ENCODE measurements at places on chromosomes 6 and 20.

DNA sequence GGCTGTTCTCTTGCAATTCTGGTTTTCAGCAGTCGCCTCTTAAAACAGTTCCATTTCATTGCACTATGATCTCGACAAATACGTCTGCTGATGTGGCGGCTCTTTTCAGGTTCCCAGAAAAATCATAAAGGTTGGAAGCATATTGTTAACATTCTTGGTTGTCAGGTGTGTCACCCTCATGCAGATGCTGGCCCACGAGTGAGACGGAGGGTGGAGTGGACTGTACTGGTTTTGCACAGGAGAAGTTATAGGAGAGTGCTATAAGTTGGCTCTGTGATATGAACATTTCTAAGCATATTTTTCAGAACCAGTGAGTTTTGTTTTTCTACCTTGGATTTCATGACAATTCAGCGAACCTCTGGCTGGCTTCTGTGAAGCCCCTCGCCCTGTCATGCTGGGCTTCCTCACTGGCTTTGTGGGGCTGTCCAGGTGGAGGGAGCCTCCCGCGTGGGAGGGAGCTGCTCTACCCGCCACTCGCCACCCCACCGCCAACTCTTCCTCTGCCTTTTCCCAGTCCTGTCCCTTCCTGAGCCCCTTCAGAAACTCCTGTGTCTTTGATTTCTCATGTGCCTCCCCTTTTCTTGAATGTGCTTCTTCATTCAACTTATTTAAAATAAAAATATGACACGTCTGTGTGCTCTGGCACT, 10.6 kb downstream of the IRF4 start:
- H3K36me3 ChIP-seq, result peaks cover 99% of the 10 kb centered on the region
- DNase-seq, result no peak
- peak overlapping the region; percentile 76 for H3K4me3 ChIP-seq
- peak overlapping the region; percentile 93 for H3K27ac ChIP-seq
- no peaks in the 10 kb centered on the region for H3K27me3 ChIP-seq
- peaks cover 86% of the 10 kb centered on the region for H3K4me1 ChIP-seq

DNA sequence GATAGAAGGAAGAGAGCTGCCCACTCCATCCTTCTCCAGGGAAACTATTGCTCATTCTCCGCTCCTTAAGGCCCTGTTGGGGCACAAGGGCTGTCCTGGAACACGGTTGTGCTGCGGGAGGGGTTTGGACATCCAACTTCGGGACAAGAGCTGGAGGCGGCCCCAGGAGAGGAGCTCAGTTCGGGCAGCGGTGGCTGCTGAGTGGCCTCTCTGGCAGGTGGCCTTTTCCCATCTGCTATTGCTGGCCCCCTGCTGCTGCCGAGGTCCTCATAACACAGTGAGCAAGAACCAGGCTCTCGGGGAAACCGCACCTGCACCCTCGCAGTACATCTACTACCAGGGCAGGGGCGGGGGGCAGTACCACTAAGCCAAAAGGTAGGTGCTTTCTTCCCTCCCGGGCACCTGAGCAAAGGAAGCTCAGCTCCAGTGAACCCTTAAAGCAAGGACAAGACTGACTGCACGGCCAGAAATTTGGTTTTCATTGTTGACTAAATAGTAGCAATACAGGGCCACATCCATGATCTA, 63.7 kb downstream of the PSMG4 start:
- peaks cover 25% of the 10 kb centered on the region for H3K4me1 ChIP-seq
- H3K27me3 ChIP-seq, result peaks cover 32% of the 10 kb centered on the region
- no peak for DNase-seq
- H3K36me3 ChIP-seq, result no peaks in the 10 kb centered on the region
- H3K27ac ChIP-seq, result no peak overlapping the region
- H3K4me3 ChIP-seq, result no peak overlapping the region

GRCh38 chr20:37299718-37300528, 10.5 kb downstream of the MANBAL start:
- no peak overlapping the region for H3K27ac ChIP-seq
- peaks cover 50% of the 10 kb centered on the region for H3K36me3 ChIP-seq
- no peak for DNase-seq

- no peak overlapping the region for H3K4me3 ChIP-seq
- H3K27ac ChIP-seq, result no peak overlapping the region
- DNase-seq, result no peak
- peaks cover 1% of the 10 kb centered on the region for H3K27me3 ChIP-seq
- H3K36me3 ChIP-seq, result no peaks in the 10 kb centered on the region
These were observed 139.9 kb downstream of the CCDC170 start for GRCh38 chr6:151633526-151634335.

GRCh38 chr20:45607810-45608209, 21.7 kb upstream of the WFDC10A start:
- H3K4me1 ChIP-seq, result peaks cover 27% of the 10 kb centered on the region
- no peak overlapping the region for H3K27ac ChIP-seq
- peaks cover 2% of the 10 kb centered on the region for H3K27me3 ChIP-seq
- H3K36me3 ChIP-seq, result no peaks in the 10 kb centered on the region

DNA sequence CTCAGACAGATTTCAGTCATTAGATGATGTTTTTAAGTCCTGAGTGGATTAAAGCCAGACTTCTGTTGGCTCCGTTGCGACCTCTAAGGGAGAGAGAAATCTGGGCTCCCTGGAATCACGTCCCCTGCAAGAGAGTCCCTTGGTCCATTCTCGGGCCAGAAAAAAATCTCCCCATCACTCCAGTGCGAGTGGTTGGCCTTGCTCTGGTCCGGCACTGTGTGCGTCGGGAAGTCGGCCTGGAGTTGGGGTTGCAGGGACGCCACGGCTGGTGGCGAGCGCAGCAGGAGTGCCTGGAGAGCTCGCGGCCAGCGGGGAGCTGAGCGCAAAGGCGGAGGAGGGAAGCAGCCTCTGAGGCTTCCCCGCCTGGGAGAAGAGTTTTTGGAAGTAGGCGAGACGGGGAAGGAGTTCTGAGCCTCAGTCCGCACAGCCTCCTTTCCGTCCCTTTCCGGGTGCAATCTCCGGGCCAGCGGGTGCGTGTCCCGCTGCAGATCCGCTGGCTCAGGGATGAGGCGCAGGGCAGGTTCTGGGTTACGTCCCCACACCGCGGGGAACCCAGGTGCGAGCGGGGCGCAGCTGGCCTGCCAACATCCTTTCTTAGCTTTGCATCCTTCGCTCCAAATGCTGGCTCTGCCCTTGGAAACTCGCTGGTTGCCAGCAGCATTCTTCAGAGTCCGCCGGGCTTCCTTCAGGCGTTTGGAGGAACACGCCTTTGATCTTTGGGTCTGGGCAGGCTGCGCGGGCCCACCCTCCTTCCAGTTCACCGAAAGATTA, 6.8 kb downstream of the TCF21 start:
- peaks cover 76% of the 10 kb centered on the region for H3K27me3 ChIP-seq
- H3K4me3 ChIP-seq, result no peak overlapping the region
- peaks cover 14% of the 10 kb centered on the region for H3K4me1 ChIP-seq
- no peaks in the 10 kb centered on the region for H3K36me3 ChIP-seq

- H3K4me3 ChIP-seq, result no peak overlapping the region
- peaks cover 48% of the 10 kb centered on the region for H3K36me3 ChIP-seq
- H3K27ac ChIP-seq, result peak overlapping the region; percentile 30
- peaks cover 57% of the 10 kb centered on the region for H3K4me1 ChIP-seq
These were observed 12.0 kb downstream of the RTN4IP1 start for GRCh38 chr6:106617302-106617701.

DNA sequence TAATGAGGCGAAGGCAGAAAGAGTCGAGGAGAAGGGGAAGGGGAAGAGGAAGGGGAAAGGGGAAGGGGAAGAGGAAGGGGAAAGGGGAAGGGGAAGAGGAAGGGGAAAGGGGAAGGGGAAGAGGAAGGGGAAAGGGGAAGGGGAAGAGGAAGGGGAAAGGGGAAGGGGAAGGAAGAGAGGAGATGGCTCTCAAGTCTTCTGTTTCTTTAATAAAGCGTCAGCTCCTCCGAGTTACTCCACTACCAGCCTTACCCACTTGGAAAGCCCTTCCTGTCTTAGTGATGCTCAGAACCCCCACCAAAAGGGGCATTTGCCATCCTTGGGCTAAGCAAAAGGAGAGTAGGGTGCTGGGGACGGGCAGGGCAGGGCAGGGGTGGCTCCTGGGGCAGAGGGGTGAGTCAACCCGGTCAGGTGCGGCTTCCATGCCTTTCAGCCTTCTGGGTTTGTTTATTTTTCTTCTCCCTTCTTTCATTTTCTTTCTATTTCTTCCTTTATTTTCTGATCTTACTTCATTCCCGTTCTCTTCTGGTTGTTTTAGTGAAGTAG, 476 bp upstream of the CLIC5 start:
- peak overlapping the region; percentile 49 for H3K4me3 ChIP-seq
- H3K36me3 ChIP-seq, result no peaks in the 10 kb centered on the region
- H3K4me1 ChIP-seq, result peaks cover 42% of the 10 kb centered on the region
- no peak for DNase-seq

DNA sequence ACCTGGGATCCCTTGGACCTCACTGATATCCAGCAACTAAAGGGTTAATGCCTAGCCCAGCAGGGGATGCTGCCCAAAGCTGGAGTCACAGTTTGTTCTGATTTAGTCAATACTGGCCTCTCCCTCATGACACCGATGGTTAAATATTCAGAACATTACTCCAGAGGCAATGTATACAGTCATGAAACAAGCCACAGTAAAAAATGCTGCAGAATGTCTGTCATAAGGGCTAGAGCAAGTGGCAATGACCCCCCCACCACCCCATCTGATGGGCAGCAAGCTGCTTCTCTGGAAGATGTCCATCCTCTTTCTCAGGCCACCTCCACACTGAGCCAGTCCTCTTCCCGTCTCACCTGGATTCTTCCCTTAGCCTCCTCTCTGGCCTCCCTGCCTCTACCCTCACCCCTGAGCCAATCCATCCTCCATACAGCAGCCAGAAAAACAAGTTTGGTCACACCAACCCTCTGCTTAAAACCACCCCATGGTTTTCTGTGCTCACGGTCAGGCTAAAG, 99.0 kb upstream of the KCNG1 start:
- no peak overlapping the region for H3K4me3 ChIP-seq
- H3K36me3 ChIP-seq, result no peaks in the 10 kb centered on the region
- H3K27me3 ChIP-seq, result peaks cover 41% of the 10 kb centered on the region
- H3K4me1 ChIP-seq, result peaks cover 8% of the 10 kb centered on the region

DNA sequence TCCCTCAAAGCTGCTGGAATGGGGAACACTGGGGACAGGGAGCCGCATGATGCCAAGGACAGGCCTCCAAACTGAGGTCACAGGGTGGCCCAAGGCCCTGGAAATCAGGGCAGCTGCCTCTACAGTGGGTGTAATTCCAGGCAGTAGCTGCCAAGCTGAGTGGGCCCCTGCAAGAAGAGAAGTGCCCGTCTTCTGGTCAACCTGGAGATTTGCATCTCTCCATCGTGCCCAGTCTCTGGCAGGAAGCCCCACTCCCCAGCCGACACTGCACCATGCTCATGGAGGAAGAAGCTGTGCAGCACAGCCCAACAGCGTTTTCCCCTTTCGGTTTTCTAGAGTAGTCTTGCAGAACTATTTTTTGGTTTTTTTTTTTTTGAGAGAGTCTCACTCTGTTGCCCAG, 2.2 kb upstream of the FAM209A start:
- H3K27ac ChIP-seq, result no peak overlapping the region
- no peak overlapping the region for H3K4me3 ChIP-seq
- no peak for DNase-seq
- peaks cover 57% of the 10 kb centered on the region for H3K36me3 ChIP-seq
- peaks cover 6% of the 10 kb centered on the region for H3K4me1 ChIP-seq

DNA sequence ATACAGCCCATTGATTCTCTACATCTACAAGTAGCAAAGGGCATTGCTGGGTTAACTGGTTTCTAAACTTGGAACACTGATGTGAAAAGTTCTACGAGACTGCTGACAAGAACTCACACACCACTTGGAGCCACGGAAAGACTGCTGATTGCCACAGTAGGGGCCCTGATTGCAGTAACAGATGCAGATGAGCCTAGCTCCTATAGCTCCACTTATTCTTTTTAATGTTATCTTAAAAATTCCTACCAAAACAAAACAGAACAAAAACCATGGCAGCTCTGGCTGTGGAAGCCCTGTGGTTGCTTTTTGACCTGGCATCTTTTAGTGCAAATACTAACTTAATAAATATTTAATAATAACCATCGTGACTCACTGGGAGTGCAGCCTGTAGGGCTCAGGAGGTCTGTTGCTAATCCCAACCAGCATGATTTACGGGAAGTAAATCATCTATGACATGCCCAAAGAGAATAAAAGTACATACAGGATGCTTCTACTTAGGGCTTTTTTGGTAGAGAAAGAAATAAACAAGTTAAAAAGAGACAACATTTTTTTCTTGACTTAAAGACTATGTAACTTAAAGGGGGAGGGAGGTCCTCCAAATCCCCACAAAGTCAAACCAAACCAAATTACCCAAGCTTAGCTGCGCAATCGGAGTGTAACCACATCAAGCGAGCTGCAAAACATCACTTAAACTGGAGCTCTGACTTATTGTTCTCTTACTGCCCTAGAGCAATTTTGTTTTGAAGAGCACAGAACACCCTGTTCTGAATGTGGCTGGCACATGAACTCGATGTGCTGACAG, 87.2 kb downstream of the FKBP5 start:
- peaks cover 48% of the 10 kb centered on the region for H3K4me1 ChIP-seq
- DNase-seq, result peak; percentile 41
- no peaks in the 10 kb centered on the region for H3K27me3 ChIP-seq
- peak overlapping the region; percentile 74 for H3K27ac ChIP-seq
